ENCODE measurements at places on chromosomes 5 and 9. TPM values are rescaled to one million over a fixed set of nuclear protein-coding genes. Genes with fewer than 3 reads are reported as not detected.

DNA sequence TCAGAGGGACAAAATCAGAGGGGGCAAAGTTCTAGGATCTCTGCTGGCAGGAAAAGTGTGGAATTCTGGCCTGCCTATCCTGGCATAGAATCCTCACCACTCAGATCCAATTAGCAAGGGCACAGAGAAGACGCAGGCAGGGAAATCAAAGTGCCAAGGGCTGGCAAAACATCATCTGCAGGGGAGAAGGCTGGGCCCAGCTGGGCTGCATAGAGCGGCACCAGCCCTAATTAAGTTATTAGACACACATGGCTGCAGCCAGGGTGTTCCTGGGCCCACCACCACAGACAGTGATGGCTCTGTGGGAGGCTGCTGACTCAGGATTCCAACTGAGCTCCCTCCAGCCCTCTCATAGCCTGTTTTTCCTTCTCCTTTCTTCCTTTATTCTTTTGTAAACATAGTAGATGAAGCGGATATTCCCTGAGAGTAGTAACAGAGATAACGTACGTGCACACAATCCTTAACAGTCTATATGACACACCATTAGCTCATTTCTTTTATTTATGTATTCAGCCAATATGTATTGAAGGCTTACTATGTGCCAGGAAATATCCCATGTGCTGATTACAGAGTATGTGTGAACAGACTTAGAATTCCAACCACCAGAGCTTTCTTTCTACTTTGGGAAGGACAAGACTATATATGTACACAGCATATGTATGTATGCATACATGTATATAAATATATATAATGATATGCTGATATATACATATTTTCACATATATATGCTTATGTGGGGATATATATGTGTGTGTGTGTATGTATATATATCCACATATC lies 236.1 kb downstream of the ASTN2 start:
- DNase-seq, result no peak

GRCh38 chr5:146072595-146072994 lies 32.8 kb downstream of the PLAC8L1 start:
- DNase-seq, result no peak

GRCh38 chr9:127545196-127546124 lies 66.6 kb upstream of the STXBP1 start:
- DNase-seq, result no peak

- DNase-seq, result no peak
These were observed 178.5 kb upstream of the SLC24A2 start for GRCh38 chr9:19967216-19967887.

GRCh38 chr9:137984005-137984404 lies 106.4 kb downstream of the CACNA1B start:
- DNase-seq, result no peak

GRCh38 chr9:81074221-81074620 lies 615.1 kb downstream of the TLE1 start:
- DNase-seq, result no peak

DNA sequence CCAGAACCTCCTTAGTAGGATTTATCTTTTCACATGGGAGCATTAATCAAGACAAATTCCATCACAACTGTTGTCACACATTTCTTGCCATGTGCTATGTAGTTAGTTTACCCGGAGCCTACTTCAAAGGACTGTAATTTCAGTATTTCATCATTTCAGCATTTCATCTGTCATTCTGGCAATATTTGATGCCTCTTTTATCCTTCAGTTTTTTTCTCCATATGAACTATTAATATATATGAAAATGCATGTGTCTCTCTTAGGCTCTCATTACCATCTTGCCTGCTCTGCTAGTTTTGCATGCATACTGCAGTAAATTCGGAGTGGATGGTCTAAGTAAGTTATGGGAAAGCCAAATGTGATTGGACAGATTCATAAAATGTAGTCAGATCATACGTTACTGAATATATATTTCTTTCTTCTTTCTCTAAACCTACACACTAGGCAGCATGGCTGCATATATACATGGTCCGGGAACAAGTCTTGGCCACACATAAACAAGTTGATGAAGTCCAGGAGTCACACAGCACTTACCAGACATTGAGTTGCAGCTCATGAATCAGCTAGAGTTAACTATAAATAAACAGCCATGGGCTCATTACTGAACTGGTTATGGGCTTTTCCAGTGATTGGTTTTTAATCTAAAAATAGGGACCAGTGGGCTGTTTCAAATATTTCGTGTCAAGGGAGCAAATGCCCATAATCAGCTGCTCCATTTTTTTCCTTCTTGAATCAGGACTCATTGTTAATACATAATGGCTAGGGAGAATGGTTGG lies 46.6 kb downstream of the SPATA31D1 start:
- no peak for DNase-seq

DNA sequence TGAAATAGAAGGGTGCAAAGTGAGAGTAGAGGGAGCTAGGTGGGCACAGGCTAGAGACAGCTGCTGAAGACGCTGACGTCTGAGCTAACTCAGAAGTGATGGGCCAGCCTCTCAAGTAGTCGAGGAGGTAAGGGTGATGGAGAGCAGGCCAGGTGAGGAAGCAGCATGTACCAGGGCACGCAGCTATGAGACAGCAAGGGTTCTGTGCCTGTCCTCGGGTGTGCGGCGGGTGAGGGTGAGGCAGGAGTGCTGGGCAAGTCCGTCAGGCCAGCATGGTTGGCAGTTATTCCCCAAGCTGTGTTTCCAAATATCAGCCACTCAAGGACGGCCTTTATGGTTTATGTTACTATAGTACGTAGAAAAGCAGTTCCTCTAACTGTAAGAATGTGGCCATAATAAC lies 6.2 kb downstream of the RMND5B start:
- no peak for DNase-seq

DNA sequence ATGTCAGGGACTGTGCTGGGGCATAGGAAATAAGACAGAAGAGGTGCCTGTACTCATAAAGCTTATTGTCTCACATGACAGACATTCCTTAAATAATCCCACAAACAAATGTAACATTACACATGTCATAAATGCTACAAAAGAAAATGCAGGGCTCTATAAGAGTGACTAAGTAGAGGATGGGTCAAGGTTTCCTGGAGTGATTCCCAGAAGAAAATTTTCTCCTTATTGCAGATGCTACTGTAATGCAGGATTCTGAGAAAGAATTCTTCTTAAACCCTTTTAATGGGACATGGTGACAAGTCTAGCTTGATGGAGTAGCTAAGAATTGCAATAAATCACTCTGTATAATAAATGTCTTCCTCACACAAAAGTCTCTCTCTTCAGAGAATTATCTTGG lies 55.7 kb downstream of the SH3TC2 start:
- DNase-seq, result no peak

DNA sequence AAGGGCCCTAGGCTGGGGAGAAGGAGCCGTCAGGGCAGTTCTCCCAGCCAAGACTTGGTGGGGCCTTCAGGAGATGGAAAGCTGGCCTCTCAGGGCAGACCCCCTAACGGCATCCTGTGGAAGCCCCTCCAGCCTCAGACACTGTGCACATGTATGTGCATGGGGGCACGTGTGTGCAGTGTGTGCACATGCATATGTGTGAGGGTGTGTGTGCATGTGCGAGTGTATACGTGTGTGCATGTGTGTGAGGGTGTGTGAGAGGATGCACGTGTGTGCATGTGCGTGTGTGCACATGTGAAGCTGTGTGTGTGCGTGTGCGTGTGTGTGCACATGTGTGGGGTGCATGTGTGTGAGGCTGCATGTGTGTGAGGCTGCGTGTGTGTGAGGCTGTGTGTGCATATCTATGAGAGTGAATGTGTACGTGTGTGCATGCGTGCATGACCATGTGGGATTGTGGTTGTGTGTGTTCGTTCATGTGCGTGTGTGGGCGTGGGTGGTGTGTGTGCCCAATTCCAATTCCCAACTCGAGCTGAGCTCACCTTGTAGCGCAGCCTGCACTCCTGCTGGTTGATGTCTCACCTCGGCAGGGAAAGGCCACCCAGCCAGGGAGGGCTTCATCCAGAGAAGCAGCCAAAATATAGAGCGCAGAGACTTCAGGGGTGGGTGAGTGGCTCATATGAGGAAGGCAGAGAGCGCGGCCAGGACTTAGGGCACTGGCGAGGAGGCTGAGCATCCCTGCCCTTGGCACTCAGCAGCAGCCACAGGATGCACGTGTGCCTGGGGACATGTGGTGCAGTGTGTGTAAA lies 142.7 kb upstream of the PPP1R26 start:
- DNase-seq, result no peak

- no peak for DNase-seq
These were observed 37.5 kb downstream of the GSN start for GRCh38 chr9:121305269-121305994.

GRCh38 chr9:4826417-4827166 lies 33.8 kb downstream of the RCL1 start:
- no peak for DNase-seq

- no peak for DNase-seq
These were observed 3.5 kb upstream of the PLAA start for GRCh38 chr9:26950521-26950920.

- no peak for DNase-seq
These were observed 215.8 kb downstream of the BNC2 start for GRCh38 chr9:16654596-16655126.

DNA sequence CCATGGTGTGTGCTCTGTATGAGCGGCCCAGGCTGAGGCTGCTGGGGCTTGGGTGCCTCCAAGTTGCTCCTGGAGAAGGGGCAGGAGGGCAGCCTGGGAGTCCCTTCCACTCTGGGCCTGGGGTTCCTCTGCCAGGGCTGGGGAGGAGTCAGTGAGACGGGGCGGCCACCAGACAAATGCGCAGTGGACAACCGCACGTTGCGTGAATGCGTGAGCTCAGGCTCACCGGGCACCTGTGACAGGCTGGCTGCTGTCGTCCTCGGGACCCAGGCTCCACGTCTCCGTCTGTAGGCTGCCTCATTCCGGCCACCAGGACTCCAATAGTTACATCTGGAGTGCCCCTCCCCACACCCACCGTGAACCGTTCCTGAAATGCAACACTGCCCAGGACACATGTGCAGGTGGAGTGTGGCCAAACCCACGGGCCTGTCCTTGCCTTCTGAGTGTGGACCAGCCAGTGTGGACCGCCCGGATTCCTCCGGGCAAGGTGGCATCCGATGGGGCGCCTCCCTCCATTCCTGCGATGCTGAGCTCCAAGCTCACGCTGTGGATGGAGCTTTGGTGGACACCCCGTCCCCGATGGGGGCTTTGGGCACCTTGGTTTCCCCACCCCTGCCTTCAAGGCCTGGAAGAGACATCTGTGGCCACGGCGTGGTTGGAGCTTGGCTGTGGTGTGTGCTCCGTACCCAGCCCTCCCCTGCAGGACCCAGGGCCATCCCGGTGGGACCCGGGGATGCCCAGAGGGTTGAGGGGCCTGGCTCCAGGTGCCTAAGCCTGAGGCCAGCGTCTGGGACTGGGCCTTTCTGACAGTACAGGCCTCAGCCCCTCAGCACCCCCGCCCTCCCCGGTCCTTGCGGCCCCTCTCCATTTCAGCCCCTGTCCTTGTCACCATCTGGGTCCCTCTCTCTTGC lies 34.0 kb upstream of the RXRA start:
- DNase-seq, result no peak

DNA sequence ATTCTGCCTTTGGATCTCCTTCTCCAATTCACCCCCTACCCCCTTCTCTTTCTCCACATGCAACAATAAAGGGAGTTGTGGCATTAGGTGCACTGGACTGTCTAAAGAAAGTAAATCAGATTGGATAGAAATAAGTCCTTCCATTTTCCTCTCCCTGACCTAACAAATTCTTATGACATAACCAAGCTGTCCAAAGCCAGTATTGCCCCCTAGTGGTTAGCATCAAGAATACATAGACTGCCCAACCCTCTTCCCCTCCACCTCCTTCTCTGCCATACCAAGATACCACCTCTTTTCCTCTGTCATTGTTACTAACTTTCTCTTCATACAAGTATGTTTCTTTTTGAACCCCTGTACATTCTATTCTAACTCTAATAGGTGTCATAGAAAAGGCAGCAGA lies 45.7 kb downstream of the PPARGC1B start:
- DNase-seq, result no peak

- no peak for DNase-seq
These were observed 1176.7 kb upstream of the CDH9 start for GRCh38 chr5:28215091-28215490.

DNA sequence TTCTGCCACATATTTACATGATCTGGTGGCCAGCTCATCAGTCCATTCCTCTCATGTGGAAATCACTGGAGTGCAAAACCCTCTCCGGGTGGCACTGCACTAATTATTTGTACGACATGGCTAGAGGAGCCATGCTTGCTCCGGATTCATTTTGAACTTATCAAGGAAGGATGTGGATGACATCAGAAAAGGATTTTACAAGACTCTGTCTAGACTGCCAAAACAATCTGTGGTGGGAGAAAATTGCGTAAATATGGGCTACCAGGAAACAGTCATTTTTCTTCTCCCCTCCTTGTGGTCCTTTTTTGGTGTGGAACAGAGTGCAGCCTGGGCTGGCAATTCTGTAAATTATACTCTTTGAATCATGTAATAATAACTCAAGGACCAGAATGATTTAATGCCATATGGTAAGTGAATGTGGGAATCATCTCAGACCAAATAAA lies 123.4 kb upstream of the IFNE start:
- DNase-seq, result no peak

GRCh38 chr5:1936413-1936812 lies 53.7 kb upstream of the IRX4 start:
- no peak for DNase-seq

DNA sequence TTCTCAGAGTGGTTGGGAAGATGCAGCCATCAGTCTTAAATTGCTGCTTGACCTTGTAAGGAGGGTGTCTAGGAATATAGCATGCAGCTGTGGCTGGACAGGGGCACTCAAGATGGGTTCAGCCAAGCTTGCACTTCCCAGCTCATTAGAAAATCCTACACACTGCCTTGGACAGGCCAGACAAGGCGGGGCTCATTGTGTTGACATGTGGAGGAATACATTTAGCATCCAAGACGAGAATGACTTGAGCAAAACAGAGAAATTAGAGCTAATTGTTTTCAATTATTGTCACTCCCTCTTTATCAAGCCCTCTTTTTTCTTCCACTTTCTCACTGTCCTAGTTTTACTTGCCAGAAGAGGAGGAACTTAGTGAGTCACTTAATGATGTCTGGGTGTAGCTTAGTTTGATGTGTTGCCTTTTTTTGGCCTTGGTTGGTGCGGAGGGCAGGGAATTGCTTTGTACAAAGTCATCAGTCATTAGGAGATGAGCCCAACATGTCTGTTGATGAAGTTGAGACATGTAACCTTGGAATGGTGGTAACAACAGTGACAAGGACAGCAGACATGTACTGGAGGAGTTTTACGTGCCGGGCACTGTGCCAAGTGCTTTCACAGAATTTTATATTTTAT lies 1219.3 kb upstream of the WWC1 start:
- DNase-seq, result no peak

GRCh38 chr5:23367874-23368273 lies 139.5 kb upstream of the PRDM9 start:
- no peak for DNase-seq

The ARID3C gene
- polyA plus RNA-seq, result 0.18 TPM

The ZBTB26 gene
- 8.4 TPM for polyA plus RNA-seq

The COL23A1 gene
- polyA plus RNA-seq, result 1.8 TPM

The LHX3 gene
- polyA plus RNA-seq, result not detected

The FBP1 gene
- 0.45 TPM for polyA plus RNA-seq

The TRPM3 gene
- 0.25 TPM for polyA plus RNA-seq

The MVB12B gene
- polyA plus RNA-seq, result 21.2 TPM

The RANBP3L gene
- 0.53 TPM for polyA plus RNA-seq

The SPATA31D4 gene
- polyA plus RNA-seq, result not detected

The PRDM9 gene
- polyA plus RNA-seq, result not detected

The C9orf153 gene
- 0.22 TPM for polyA plus RNA-seq

The DEPDC1B gene
- 3.4 TPM for polyA plus RNA-seq

The NR6A1 gene
- 0.68 TPM for polyA plus RNA-seq

The ALDOB gene
- 0.35 TPM for polyA plus RNA-seq

The CAPSL gene
- polyA plus RNA-seq, result not detected

The HIGD2A gene
- polyA plus RNA-seq, result 203 TPM

The HAVCR2 gene
- 4.1 TPM for polyA plus RNA-seq
